Fibroblast of lung (primary cell): ENCODE measurements at places on chromosomes 6 and 20.

DNA sequence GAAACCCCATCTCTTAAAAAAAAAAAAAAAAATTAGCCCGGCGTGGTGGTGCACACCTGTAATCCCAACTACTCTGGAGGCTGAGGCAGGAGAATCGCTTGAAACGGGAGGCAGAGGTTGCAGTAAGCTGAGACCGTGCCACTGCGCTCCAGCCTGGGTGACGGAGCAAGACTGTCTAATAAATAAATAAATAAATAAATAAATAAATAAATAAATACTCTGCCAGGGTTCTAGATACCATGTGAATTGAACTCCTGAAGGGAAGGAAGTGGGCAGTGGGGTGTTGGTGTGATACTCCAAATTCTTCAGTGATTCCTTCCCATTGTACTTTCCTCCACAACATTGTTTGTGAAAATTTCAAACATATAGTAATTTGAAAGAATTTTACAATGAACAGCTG lies 100.5 kb downstream of the PLCB4 start:
- DNase-seq: no peak

GRCh38 chr6:147201885-147202515 lies 2.2 kb upstream of the STXBP5 start:
- peak; percentile 50 for DNase-seq

DNA sequence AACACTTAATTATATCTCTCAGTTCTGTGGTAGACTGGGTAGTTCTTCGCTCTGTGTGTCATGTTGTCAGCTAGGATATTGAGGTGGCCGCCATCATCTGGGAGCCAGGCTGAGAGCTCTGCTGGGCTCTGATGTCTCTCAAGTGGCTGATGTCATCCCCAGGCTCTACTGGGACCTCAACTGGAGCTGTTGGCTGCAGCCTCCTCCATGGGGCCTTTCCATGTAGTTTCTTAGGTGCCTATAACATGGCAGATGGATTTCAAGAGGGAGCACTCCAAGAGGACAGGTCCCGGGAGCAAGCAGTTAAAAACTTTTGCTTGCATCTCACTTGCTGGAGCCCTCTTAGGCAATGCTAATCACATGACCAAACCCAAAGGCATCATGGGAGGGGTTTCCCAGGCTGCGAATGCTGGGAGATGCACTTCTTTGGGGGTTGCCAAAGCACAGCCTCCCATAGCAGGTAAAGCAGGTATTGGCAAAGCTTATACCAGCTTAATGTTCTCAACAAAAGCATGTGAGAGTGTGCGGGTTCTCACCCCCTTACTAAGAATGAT lies 129.8 kb downstream of the TMEM242 start:
- DNase-seq: no peak

- DNase-seq: peak; percentile 73
These were observed at the start of gene TRIM38 for GRCh38 chr6:25962149-25963127. TRIM38 (plus strand) TSS chr6:25962802; CDS start chr6:25966523, 3,721 bp downstream.
